ENCODE measurements at places on chromosomes 6 and 20.

- no peak for DNase-seq
Observed at GRCh38 chr6:101178748-101179147, 214.8 kb upstream of the GRIK2 start.

GRCh38 chr6:148509119-148509799 lies 166.6 kb downstream of the SASH1 start:
- no peak for DNase-seq

GRCh38 chr20:8932192-8933165 lies 136.4 kb upstream of the PLCB4 start:
- no peak for DNase-seq

DNA sequence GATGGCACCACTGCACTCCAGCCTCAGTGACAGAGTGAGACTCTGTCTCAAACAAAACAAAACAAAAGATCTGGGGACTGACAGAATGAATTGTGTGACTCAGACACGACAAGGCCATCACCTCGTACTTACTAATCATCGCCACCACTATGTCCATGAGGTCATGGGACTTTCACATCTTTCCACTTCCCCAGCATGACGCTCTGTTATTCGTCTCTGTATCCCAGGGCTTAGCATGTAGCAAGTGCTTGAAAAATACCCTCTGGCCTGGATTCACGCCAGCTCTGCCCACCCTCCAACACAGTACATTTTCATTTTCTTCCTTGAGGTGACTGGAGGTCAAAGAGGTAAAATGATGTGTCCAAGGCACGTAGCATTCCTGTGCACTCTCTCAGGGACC lies 27.8 kb downstream of the FGD2 start:
- DNase-seq: no peak

Measured in NCI-H1048 (cell line).